SJSA1 (cell line): ENCODE measurements at places on chromosomes 13 and 19. TPM values are rescaled to one million over a fixed set of nuclear protein-coding genes. Genes with fewer than 3 reads are reported as not detected.

GRCh38 chr19:42052241-42052863, 17.7 kb downstream of the GRIK5 start:
- H3K4me1 ChIP-seq, result no peaks in the 10 kb centered on the region; the same call in 1 of the 2 replicates
- DNase-seq, result no peak
- no peak overlapping the region for H3K4me3 ChIP-seq

DNA sequence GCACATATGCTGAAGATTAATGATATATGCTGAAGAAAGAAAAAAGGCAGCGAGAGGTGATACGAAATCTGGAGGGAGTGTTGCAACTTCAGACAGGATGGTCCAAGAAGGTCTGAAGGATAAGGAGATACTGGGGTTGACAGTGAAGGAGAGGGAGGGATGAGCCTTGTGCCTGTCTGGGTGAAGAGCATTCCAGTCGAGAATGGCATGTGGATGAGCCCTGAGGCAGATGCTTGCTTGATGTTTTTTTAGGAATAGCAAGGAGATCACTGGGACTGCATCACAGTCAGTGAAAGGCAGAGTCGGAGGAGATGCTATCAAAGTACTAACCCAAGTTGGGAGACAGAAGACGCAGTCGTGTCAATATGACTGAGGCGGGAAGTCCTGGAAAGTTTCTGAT, 13.3 kb upstream of the LAIR2 start:
- H3K4me1 ChIP-seq, result no peaks in the 10 kb centered on the region
- H3K36me3 ChIP-seq, result no peaks in the 10 kb centered on the region
- H3K27ac ChIP-seq, result no peak overlapping the region
- H3K4me3 ChIP-seq, result no peak overlapping the region

- H3K4me1 ChIP-seq, result no peaks in the 10 kb centered on the region
- no peak overlapping the region for H3K4me3 ChIP-seq
- no peaks in the 10 kb centered on the region for H3K36me3 ChIP-seq
- H3K27me3 ChIP-seq, result no peaks in the 10 kb centered on the region
Measured at GRCh38 chr13:91101381-91101780, 246.1 kb upstream of the MIR17HG start.

- peaks cover 38% of the 10 kb centered on the region for H3K36me3 ChIP-seq
- no peak overlapping the region for H3K27ac ChIP-seq
- no peaks in the 10 kb centered on the region for H3K4me1 ChIP-seq
Measured at GRCh38 chr19:40234429-40235237, 8.1 kb upstream of the CCNP start.

- no peak overlapping the region for H3K4me3 ChIP-seq
- no peaks in the 10 kb centered on the region for H3K36me3 ChIP-seq
- DNase-seq, result no peak
- H3K4me1 ChIP-seq, result no peaks in the 10 kb centered on the region
Measured at GRCh38 chr13:46914341-46914740, 17.5 kb upstream of the HTR2A start.

GRCh38 chr19:53328967-53329366, 4.6 kb upstream of the ZNF845 start:
- H3K4me3 ChIP-seq, result no peak overlapping the region
- no peak overlapping the region for H3K27ac ChIP-seq
- no peak for DNase-seq
- no peaks in the 10 kb centered on the region for H3K4me1 ChIP-seq
- H3K36me3 ChIP-seq, result no peaks in the 10 kb centered on the region

DNA sequence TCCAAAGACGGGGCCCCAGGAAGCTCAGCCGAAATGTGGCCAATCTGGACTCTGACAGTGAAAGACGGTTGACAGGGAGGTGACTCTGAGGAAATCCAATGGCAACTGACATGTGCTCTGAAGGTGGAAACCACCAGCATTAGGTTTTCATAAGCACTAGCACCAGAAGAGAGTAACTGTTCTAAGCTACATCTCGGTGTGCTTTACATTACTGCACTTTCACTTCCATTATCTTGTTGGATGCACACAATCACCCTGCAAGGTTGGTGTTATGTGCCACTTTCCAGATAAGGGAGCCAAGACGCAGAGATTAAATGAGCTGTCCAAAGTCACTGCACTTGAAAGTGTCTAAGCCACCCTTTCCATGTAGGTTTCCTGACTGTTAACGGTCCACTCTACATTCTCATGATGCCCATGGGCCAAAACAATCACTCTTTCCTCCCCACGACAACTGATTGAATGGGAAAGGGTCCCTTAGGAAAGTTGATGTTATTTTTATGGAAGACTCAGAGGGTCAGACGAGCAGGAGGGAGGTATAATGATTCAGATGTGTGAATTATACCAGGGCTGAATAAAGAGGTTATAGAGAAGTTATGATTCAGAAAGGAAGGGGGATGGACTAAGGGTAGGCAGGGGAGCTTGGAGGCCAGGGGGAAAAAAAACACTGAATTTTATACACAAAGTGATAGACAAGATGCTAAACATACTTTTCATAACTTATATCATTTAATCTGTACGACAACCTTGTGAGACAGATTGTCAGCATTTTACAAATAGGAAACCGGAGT, 52.8 kb downstream of the RUBCNL start:
- DNase-seq, result no peak
- H3K27me3 ChIP-seq, result no peaks in the 10 kb centered on the region
- peaks cover 6% of the 10 kb centered on the region for H3K4me1 ChIP-seq

GRCh38 chr13:27053210-27053884, 118.3 kb downstream of the USP12 start:
- H3K27ac ChIP-seq, result no peak overlapping the region; the same call in 1 of the 2 replicates
- peaks cover 13% of the 10 kb centered on the region for H3K4me1 ChIP-seq
- no peak overlapping the region for H3K4me3 ChIP-seq
- no peak for DNase-seq

- H3K4me1 ChIP-seq, result no peaks in the 10 kb centered on the region
- DNase-seq, result no peak
- H3K27me3 ChIP-seq, result no peaks in the 10 kb centered on the region
- peaks cover 82% of the 10 kb centered on the region for H3K36me3 ChIP-seq
Measured at GRCh38 chr19:10991521-10992081, 30.8 kb downstream of the SMARCA4 start.

GRCh38 chr19:33683881-33684537, 62.3 kb downstream of the CHST8 start:
- no peak overlapping the region for H3K27ac ChIP-seq
- H3K27me3 ChIP-seq, result peaks cover 30% of the 10 kb centered on the region
- no peaks in the 10 kb centered on the region for H3K4me1 ChIP-seq
- no peak overlapping the region for H3K4me3 ChIP-seq

DNA sequence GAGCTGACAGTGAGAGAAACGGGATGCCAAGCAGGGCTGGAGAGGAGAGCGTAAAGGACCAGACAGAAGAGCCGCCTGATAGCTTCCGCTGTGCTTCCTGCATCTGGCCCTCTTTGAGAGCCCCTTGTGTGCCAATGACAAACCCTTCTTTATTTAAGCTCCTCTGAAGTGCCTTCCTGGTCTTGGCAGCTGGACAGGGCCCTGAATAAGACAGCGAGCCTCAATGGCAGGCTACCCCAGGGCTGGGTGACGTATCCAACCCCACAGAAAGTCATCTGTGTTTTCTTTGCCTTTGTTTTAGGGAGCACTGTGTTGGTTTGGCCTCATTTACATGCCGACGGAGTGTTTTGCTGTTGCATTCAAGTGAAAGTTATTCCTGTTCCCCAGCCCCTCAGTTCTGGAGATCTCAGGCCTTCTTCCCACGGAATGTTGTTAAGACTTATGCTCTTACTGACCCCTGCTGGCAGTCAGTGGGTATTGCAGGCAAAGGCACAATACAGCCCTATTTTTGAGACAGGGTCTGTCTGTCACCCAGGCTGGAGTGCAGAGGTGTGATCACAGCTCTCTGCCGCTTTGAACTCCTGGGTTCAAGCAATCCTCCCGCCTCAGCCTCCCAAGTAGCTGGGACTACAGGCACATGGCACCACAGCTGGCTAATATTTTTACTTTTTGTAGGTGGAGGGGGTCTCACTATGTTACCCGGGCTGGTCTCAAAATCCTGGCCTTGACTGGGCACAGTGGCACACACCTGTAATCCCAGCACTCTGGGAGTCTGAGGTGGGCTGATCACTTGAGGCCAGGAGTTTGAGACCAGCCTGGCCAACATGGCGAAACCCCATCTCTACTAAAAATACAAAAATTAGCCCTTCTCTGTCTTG, 16.8 kb downstream of the CCL25 start:
- H3K36me3 ChIP-seq, result no peaks in the 10 kb centered on the region
- no peaks in the 10 kb centered on the region for H3K27me3 ChIP-seq
- DNase-seq, result no peak
- H3K27ac ChIP-seq, result no peak overlapping the region

GRCh38 chr13:20132052-20132634, 28.7 kb downstream of the GJA3 start:
- H3K27me3 ChIP-seq, result no peaks in the 10 kb centered on the region
- no peak overlapping the region for H3K27ac ChIP-seq
- no peak for DNase-seq
- H3K4me3 ChIP-seq, result no peak overlapping the region
- peaks cover 12% of the 10 kb centered on the region for H3K4me1 ChIP-seq

DNA sequence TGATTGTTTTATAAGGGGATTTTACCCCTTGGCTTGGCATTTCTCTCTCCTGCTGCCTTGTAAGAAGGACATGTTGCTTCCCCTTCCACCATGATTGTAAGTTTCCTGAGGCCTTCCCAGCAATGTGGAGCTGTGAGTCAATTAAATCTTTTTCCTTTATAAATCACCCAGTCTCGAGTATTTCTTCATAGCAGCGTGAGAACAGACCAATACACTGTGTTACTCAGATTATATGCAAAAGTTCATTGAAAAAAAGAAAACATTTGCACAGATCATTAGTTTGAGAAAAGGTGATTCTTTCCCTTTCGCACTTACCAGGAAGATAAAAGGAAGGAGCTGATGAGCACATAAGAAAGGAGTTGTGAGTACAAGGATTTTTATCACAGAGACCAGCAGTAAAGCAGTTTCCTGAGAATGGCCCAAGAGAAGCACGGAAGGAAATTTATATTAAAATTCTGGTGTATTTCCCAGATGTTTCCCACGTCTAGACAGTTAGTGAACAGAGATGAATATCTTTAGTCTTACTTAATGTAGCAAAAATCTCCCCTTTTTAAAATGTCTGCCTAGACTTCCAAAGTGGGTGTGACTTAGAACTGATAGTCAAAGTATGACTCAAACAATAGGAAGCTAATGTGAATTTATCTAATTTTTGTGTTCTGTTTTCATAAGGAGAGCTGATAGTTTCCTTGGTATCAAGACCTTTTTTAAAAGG, 431.8 kb upstream of the SGCG start:
- no peak for DNase-seq
- no peak overlapping the region for H3K27ac ChIP-seq
- H3K4me3 ChIP-seq, result no peak overlapping the region
- no peaks in the 10 kb centered on the region for H3K36me3 ChIP-seq
- no peaks in the 10 kb centered on the region for H3K4me1 ChIP-seq

DNA sequence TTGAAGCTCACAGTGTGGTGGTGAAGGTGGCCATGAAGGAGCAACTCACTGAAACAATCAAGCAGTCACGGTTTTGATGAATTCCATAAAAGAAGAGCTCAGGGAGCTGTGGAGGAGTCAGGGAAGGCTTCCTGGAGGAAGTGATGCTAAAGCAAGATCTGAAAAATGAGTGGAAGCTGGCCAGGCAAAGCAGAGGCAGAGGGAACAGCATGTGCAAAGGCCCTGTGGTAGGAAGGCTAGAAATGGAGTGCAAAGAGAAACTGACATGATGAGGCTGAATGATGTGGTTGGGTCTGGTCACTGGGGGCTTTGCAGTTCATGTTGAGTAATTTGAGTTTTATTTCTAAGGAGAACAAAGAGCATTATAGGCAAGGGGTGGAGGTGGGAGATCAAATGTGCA, 6.9 kb downstream of the ADGRE1 start:
- no peaks in the 10 kb centered on the region for H3K4me1 ChIP-seq
- H3K36me3 ChIP-seq, result no peaks in the 10 kb centered on the region
- no peak for DNase-seq
- no peaks in the 10 kb centered on the region for H3K27me3 ChIP-seq
- H3K27ac ChIP-seq, result no peak overlapping the region
- no peak overlapping the region for H3K4me3 ChIP-seq

GRCh38 chr13:102657630-102658029, 37.2 kb downstream of the METTL21C start:
- DNase-seq, result no peak
- H3K27ac ChIP-seq, result no peak overlapping the region
- no peak overlapping the region for H3K4me3 ChIP-seq
- peaks cover 44% of the 10 kb centered on the region for H3K36me3 ChIP-seq
- no peaks in the 10 kb centered on the region for H3K4me1 ChIP-seq

DNA sequence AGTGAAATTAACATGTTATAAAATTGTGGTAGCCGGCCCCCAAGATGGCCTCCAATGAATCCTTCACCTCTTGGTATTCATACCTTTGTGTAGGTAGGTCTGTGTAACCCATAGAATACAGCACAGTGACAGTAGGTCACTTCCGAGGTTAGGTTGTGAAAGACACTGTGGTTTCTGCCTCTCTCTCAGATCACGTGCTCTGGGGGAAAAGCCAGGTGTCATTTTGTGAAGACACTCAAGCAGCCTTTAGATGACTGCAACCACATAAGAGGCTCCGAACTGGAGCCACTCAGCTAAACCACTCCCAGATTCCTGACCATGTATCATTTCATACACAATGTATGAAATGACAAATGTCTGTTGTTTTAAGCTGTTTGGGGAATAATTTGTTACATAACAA, 9.8 kb upstream of the USPL1 start:
- H3K27ac ChIP-seq, result no peak overlapping the region
- DNase-seq, result no peak
- no peak overlapping the region for H3K4me3 ChIP-seq
- H3K4me1 ChIP-seq, result no peaks in the 10 kb centered on the region
- no peaks in the 10 kb centered on the region for H3K27me3 ChIP-seq

DNA sequence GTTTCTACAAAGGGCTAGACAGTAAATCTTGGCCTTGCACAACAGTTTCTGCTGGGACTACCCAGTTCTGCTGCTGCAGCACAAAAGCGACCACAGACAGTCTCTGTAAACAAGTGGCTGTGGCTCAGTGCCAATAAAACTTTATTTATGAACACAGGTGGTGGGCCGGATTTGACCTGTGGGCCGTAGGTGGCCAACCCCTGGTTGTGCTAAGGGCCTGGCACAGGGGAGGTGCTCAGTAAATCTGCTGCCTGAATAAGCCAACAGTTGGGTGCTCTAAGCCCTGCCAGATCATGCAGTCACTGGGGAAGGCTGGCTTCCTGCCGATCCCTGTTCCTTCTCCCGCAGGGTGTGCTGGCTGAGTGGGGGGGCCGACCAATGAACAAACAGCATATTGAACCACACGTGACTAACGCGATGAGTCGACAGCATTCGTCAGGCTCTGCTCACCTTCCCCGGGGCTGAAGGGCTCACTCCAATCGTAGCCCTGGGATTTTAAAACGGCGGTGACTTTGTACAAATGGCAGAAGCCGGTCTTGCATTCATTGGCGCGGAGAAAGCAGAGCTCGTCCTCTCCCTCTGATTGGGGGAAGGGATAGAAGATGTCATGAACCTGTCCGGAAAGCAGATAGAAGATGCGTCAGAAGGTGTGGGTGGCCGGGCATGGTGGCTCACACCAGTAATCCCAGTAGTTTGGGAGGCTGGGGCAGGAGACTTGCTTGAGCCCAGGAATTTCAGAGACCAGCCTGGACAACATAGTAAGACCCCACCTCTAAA, 24.3 kb upstream of the MYDGF start:
- H3K36me3 ChIP-seq, result peaks cover 90% of the 10 kb centered on the region
- peak overlapping the region; percentile 41 for H3K27ac ChIP-seq
- H3K27me3 ChIP-seq, result no peaks in the 10 kb centered on the region
- peaks cover 45% of the 10 kb centered on the region for H3K4me1 ChIP-seq
- no peak overlapping the region for H3K4me3 ChIP-seq

NCR1 gene
- total RNA-seq, result not detected in 2 replicates

CEACAM8 gene
- not detected in 2 replicates for total RNA-seq

DZIP1 gene
- total RNA-seq, result 22.2 and 24.7 TPM in 2 replicates

UQCRFS1 gene
- 41.5 and 50.4 TPM in 2 replicates for total RNA-seq

RPL21 gene
- 625 and 934 TPM in 2 replicates for total RNA-seq

NKPD1 gene
- not detected in 2 replicates for total RNA-seq

TBC1D17 gene
- total RNA-seq, result 2.2 and 3.9 TPM in 2 replicates

TRIP10 gene
- 25.1 and 50.0 TPM in 2 replicates for total RNA-seq

EID2B gene
- 4.8 and 6.4 TPM in 2 replicates for total RNA-seq

ZGLP1 gene
- total RNA-seq, result 1.2 TPM in 1 of 2 replicates, not detected in the other

JSRP1 gene
- not detected in 2 replicates for total RNA-seq

ZNF681 gene
- total RNA-seq, result 0.13 and 0.95 TPM in 2 replicates
